Activated T-helper 2 cell treated with anti-CD3 and anti-CD28 coated beads, Interferon-gamma antibody, Interleukin-2, Interleukin-4, amounts not matched to agents 10 μg/mL and 5 μg/mL and 100 μg/mL, durations not matched to agents 14 hours and 24 hours and 36 hours (primary cell): ENCODE measurements at places on chromosomes 6 and 20. TPM values are rescaled to one million over a fixed set of nuclear protein-coding genes. Genes with fewer than 3 reads are reported as not detected.

- peaks cover 84% of the 10 kb centered on the region for H3K27me3 ChIP-seq
- no peak for DNase-seq
- no peak overlapping the region for H3K4me3 ChIP-seq
- H3K4me1 ChIP-seq: peaks cover 22% of the 10 kb centered on the region
- H3K36me3 ChIP-seq: peaks cover 2% of the 10 kb centered on the region
Observed at GRCh38 chr20:38723017-38723847, 1.1 kb upstream of the SLC32A1 start.

DNA sequence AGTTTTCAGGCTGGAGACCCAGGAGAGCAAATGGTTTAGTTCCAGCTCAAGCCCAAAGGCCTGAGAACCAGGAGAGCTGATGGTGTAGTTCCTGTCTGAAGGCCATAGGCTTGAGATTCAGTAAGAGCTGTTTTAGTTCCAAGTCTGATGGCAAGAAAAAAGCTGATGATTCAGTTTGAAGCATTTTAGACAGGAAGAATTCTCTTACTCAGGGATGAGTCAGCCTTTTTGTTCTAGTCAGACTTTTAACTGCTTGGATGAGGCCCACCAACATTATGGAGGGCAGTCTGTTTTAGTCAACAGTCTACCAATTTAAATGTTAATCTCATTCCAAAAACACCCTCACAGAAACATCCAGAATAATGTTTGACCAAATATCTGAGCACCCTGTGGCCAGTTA lies 2.5 kb downstream of the ZSCAN26 start:
- H3K27me3 ChIP-seq: no peaks in the 10 kb centered on the region
- H3K36me3 ChIP-seq: peaks cover 31% of the 10 kb centered on the region
- H3K4me1 ChIP-seq: peaks cover 22% of the 10 kb centered on the region
- H3K4me3 ChIP-seq: no peak overlapping the region
- peak overlapping the region; percentile 47 for H3K27ac ChIP-seq

The PPP1R16B gene
- 109 and 111 TPM in 2 replicates for total RNA-seq

- no peaks in the 10 kb centered on the region for H3K36me3 ChIP-seq
- no peak overlapping the region for H3K4me3 ChIP-seq
Observed at GRCh38 chr20:363319-364078, 16.6 kb downstream of the NRSN2 start.

GRCh38 chr6:38508894-38509293 lies 130.8 kb downstream of the BTBD9 start:
- no peak overlapping the region for H3K27ac ChIP-seq
- no peak for DNase-seq
- no peak overlapping the region for H3K4me3 ChIP-seq

DNA sequence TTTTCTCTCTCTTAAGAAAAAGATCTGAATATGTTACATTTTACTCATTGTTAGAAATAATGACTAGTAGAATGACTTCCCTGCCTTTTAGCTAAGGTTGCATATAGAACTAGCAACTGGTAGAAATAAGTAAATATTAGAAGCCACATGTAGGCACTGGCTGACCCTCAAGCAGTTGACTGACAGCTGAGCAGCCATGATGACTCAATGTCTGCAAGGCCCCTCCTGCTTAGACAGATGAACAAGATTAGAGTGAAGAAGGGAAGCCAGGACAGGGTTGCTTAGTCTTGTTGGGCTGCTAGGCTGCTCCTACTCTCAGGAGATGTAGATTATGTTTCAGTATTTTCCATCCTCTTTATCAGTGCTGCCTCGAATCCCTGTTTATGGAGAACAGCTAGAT lies 6.5 kb downstream of the MEP1A start:
- no peaks in the 10 kb centered on the region for H3K36me3 ChIP-seq
- no peaks in the 10 kb centered on the region for H3K4me1 ChIP-seq
- no peak for DNase-seq
- H3K27ac ChIP-seq: no peak overlapping the region

The KIF16B gene
- total RNA-seq: 6.2 and 6.8 TPM in 2 replicates

- no peaks in the 10 kb centered on the region for H3K36me3 ChIP-seq
- H3K27me3 ChIP-seq: no peaks in the 10 kb centered on the region
- H3K27ac ChIP-seq: peak overlapping the region; percentile 96
- peak overlapping the region; percentile 69 for H3K4me3 ChIP-seq
Observed at GRCh38 chr20:5077761-5078387, 41.9 kb downstream of the PCNA start.

DNA sequence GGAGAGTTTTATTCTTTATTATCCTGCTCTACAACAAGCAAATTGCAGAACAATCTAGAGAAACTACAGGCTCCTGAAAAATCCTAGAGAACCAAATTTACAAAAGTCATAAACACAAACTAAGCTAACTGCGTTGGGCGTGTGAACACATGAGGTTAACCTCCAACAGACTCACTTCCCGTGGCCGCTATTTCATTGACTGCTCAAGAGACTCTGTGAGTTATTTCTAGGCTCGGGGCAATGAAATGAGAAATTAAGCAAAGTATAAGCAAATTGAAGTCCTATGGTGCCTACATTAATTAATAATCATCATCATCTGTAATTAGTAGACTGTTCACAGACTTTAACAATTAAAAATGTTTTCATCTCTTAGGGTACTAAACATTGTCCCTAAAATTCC lies 100.0 kb downstream of the MBOAT1 start:
- peaks cover 56% of the 10 kb centered on the region for H3K36me3 ChIP-seq
- no peaks in the 10 kb centered on the region for H3K27me3 ChIP-seq
- no peak overlapping the region for H3K4me3 ChIP-seq
- H3K4me1 ChIP-seq: no peaks in the 10 kb centered on the region
- no peak for DNase-seq
- no peak overlapping the region for H3K27ac ChIP-seq

DNA sequence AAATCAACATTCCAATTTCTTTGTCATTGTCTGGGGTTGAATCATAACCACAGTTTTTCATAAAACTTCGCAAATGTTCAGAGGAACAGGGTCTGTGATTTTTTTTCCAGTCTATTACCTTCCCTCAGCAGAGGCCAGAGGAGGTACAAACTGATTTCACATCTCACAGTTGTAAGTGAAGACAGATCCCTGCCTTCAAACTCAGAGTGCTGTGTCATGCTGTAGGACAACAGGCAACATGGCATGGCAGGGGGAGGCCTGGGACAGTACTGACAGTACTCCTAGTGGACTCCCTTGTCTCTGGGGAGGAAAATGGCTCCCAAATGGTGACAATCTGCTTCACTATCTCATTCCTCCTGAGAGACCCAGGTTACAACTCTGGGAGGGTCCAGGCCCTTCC lies 308.6 kb downstream of the CDC5L start:
- peaks cover under 1% of the 10 kb centered on the region for H3K4me1 ChIP-seq
- no peaks in the 10 kb centered on the region for H3K36me3 ChIP-seq
- H3K27me3 ChIP-seq: no peaks in the 10 kb centered on the region

GRCh38 chr6:6584310-6585002 lies 4.1 kb upstream of the LY86 start:
- no peak overlapping the region for H3K27ac ChIP-seq
- peaks cover 35% of the 10 kb centered on the region for H3K4me1 ChIP-seq
- H3K4me3 ChIP-seq: no peak overlapping the region
- no peaks in the 10 kb centered on the region for H3K27me3 ChIP-seq

DNA sequence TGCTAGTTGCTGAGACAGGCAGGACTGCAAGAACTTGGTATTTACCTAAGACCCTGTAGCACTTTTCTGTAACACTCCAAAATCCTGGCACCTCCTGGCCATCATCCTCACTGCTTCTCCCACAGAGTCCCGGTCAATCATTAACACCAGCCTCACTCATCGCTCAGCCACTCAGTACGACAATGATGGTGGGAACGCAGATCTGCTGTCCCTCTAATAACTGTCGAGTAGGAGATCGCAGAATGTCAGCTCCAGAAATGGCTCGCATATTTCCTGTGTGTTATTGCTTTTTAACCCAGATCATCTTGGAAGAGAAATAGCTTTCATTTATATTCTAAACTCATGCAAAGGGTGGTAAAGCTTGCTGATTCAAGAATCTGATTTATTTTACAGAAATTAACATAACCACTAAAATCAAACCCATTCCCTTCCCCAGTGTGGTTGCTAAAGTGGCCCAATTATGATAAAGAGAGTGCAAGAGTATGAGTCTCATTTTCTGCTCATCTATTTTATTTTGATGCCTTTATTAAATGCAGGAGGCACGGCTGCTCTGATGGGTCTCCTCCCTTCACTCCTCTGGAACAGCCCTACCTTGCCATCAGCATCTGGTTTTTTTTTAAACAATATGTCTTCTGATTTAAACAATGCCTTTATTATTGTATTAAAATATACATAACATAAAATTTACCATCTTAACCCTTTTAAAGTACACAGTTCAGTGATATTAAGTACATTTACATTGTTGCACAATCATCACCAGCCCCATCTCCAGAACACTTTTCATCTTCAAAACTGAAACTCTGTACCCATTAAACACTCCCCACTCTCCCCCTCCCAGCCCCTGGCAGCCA lies 28.3 kb upstream of the GGTLC1 start:
- no peaks in the 10 kb centered on the region for H3K36me3 ChIP-seq
- peaks cover 19% of the 10 kb centered on the region for H3K27me3 ChIP-seq
- H3K4me1 ChIP-seq: peaks cover 6% of the 10 kb centered on the region
- H3K4me3 ChIP-seq: no peak overlapping the region
- no peak for DNase-seq
- H3K27ac ChIP-seq: no peak overlapping the region

DNA sequence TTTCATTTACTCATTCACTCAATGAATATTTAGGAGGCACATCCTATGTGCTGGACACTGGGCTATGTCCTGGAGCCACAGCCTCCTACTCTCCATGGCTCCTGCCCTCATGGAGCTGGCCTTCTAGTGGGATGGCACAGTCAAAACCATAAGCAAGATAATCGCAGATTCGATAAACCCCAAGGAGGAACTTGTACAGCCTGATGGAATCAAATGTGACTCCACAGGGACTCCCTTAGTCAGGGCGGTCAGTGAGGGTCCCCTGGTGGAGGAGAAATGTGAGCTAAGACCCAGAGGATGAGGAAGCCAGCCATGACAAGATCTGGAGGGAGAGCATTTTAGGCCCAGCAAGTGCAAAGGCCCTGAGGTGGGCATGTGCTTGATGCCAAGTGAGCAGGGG lies 211.9 kb downstream of the PREX1 start:
- no peaks in the 10 kb centered on the region for H3K36me3 ChIP-seq
- H3K27me3 ChIP-seq: peaks cover 7% of the 10 kb centered on the region
- no peak overlapping the region for H3K27ac ChIP-seq
- peaks cover 5% of the 10 kb centered on the region for H3K4me1 ChIP-seq
- H3K4me3 ChIP-seq: no peak overlapping the region

DNA sequence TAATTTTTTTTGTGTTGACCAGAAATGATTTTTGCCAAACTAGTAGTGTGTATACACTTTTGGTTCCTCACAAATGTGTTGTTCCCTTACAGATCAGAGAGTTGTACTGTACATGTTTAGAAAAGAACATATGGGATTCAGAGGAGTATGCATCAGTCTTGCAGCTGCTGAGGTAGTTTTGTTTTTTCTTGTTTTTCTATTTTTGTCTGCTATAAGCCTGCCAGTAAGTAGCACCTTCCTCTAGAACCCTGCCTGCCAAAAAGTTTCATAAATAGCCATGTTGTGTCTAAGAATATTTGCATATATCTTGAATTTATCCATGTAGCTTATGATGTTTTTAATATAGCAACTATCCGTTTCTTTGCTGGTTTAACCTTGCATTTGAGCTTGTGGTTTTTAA lies 46.4 kb downstream of the ORC3 start:
- H3K36me3 ChIP-seq: peaks cover 47% of the 10 kb centered on the region
- no peak for DNase-seq
- peaks cover 8% of the 10 kb centered on the region for H3K4me1 ChIP-seq
- H3K27me3 ChIP-seq: no peaks in the 10 kb centered on the region

The FAM217A gene
- not detected in 2 replicates for total RNA-seq

- DNase-seq: no peak
- peaks cover 25% of the 10 kb centered on the region for H3K36me3 ChIP-seq
- H3K27me3 ChIP-seq: peaks cover 31% of the 10 kb centered on the region
- H3K4me3 ChIP-seq: no peak overlapping the region
Observed at GRCh38 chr20:43911066-43911465, 3.6 kb upstream of the TOX2 start.

The TRIM27 gene
- total RNA-seq: 64.4 and 69.6 TPM in 2 replicates

DNA sequence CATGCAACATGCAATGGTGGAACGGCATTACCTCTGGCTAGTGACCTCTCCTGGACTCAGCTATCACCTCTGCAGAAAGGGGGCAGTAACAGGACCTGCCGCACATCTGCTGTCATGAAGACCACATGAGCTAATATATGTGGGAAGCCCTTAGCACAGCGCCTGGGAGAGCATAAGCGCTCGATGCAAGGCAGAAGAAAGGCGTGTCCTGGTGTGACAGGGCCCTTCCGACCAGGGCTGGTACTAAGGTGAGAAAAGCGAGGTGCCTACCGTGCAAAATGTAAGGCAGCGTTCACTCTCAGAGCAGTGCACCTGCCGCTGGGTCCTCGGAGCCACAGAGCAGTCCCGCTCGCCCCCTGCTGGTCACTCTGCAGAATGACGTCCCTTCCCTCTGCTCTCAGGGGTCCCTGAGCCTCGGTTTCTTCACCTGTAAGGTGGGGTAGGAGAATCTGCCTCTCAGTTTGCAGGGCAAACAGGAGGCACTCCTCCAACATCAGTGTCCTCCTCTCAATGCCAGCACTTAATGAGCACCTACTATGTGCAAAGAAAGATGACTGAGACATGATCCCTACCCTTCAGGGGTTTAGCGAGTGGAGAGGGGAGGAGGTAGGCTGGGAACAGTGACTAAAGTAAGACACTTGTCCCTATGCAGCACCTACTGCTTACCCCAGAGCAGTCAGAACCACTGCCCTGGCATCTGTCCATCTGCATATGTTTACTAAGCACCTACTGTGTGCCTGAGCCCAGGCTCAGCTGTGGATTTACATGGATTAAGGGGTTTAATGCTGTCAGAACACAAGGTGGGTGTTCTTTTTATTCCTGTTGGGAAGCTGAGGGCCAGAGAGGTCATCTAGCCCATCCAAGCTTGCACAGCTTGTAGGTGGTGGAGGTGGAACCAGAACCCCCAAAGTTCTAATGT lies 41.1 kb upstream of the PTGIS start:
- no peak overlapping the region for H3K4me3 ChIP-seq
- no peaks in the 10 kb centered on the region for H3K27me3 ChIP-seq
